ENCODE measurements at places on chromosomes 2 and 18.

- DNase-seq = no peak
Measured at GRCh38 chr2:207130958-207131521, 34.7 kb downstream of the KLF7 start.

DNA sequence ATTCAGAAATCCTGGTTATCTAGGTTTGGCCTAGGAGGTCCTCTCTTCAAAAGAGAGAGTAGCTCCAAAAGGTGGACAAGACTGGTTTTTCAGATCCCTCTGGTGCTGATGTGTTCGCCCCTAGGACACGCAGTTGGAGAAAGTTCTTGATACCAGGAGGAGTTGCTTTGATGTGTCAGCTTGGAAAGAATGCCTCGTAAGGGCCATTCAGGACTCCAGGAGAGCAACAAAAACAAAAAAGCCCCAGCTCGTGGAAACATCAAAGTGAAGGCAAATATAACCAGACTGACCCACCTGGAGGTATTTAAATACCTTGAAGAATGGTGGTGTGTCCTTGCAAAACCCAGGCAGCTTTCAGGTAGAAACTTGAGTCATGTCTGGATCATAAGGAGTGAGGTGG, 12.5 kb upstream of the LBH start:
- no peak for DNase-seq

GRCh38 chr2:237293978-237294377, 120.0 kb downstream of the COL6A3 start:
- DNase-seq = no peak

GRCh38 chr2:240355001-240355891, 80.2 kb upstream of the GPC1 start:
- no peak for DNase-seq

DNA sequence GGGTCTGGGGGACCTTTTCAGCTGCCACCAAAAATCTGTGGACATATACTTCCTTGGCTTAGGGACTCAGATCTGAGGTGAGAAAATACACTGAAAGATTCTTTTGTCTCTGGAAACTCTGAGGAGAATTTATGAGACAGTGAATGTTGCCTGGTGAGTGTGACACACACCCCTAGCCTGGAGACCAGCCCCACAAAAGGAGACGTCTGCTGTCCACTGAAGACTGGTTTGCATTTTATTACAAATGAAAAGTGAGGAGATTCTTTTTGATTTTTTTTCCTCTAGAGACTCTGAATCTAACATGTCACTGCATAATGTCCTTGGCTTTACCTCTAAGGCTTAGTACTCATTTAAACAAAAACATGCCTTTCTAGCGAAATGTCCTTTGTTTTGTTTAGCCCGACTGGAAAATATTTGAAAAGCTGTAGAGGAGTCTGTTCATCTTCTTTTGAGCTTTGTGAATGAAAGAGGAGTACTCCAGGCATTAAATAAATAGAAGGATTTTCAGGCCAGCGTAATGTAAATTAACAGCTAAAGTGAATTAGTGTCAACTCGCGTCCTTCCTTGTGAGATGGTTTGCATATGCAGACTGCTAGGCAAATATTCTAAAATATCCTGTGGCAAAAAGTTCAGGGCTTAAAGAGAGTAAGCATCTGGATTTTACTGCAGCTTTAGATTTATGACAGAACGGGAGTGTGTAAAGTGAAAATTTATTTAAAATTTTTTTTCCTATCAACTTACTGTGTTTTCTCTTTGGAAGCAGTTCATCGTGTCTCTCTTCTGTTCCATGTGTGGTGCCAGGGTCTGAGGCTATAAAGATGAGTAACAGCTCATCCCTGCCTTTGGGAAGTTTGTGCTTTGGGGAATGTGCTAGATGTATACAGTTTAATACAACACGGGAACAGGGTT, 125.4 kb downstream of the VWA3B start:
- DNase-seq = no peak

- DNase-seq = no peak
Measured at GRCh38 chr2:221555494-221555846, 16.6 kb downstream of the EPHA4 start.

DNA sequence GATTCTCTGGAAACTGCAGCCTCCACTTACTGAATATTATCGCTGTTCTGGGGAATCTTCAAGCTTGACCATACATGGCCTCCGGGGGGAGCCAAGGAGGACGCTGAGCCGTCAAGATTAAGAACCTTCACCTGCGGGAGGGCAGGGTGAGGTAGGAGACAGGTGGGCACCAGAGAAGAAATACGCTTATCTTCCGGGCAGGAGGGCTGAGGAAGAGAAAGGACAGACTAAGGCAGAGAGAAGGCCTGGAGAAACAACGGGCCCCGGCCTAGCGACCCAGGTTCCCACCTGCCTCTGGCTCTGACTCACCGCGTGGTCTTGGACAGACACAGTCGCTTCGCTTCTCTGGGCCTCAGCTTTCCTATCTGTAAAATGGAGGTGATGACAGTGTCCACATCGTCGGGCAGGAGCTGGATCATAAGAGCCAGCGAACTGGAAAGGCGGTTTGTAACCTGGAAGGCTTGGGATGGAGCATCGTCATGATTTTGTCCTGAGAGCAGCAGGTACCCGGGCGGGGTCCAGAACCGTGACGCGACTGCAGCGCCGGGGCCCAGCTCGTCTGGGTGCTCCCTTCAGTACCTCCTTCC, 659 bp downstream of the ZNF142 start:
- DNase-seq = no peak

- DNase-seq = no peak
Measured at GRCh38 chr2:5713101-5713500, 20.9 kb downstream of the SOX11 start.

DNA sequence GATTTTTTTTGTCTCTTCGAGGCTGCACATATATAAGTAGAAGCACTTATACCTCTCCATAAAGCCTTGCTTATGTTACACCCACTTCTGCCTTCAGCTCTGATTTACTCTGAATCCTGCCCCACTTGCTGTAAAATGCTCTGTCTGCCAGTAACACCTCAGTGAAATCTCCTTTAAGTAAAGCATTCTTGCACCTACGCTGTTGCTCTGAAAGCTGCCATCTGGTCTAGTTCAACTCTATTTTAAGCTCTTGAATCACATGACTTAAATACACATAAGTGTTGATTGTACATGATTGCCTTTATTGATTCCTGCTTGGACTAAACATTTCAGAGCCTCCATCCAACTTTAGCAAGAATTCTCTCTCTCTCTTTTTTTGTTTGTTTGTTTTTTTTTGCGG, 609.0 kb upstream of the CELF4 start:
- DNase-seq = no peak

GRCh38 chr18:60022671-60023276, 123.0 kb downstream of the PMAIP1 start:
- DNase-seq = no peak

DNA sequence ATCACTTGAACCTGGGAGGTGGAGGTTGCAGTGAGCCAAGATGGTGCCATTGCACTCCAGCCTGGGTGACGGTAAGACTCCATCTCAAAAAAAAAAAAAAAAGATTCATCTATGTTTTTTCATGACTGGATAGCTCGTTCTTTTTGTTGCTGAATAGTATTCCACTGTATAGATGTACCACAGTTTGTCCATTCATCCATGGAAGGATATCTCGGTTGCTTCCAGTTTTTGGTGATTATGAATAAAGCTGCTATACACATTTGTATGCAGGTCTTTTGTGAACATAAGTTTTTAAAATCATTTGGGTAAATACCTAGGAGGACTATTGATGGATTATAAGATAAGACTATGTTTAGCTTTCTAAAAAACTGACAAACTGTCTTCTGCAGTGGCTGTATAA, 90.8 kb downstream of the ACOXL start:
- no peak for DNase-seq

Measured in stimulated activated CD8-positive, alpha-beta memory T cell treated with anti-CD3 and anti-CD28 coated beads, Interleukin-15, amount 100 ng/mL, for 24 hours (primary cell).